Suprapubic skin (tissue), 4 donors: ENCODE measurements at places on chromosomes 13 and 19.

GRCh38 chr19:40493778-40494177 is 27.0 kb downstream of the SPTBN4 start:
- no peak for DNase-seq

DNA sequence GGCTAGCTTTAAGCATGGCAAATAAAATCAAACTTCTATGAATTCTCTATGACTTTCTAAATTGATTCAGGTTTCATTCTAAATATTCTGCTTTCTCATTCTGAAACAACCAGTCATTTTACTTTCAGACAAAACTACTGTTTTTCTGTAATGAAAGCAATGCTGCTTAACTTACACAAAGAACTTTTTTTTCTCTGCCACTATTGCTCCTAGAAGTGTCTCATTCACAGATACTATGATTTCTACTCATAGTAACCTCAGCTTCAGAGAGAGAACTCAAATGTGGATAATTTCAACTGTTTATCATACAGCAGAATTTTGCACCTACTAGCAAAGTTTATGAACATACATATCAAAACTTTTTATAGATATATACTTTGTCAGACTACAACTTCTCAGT is 724.6 kb downstream of the SLITRK5 start:
- DNase-seq, result no peak

- DNase-seq, result no peak
Measured at GRCh38 chr19:9528757-9529336, 9.6 kb downstream of the ZNF426 start.

DNA sequence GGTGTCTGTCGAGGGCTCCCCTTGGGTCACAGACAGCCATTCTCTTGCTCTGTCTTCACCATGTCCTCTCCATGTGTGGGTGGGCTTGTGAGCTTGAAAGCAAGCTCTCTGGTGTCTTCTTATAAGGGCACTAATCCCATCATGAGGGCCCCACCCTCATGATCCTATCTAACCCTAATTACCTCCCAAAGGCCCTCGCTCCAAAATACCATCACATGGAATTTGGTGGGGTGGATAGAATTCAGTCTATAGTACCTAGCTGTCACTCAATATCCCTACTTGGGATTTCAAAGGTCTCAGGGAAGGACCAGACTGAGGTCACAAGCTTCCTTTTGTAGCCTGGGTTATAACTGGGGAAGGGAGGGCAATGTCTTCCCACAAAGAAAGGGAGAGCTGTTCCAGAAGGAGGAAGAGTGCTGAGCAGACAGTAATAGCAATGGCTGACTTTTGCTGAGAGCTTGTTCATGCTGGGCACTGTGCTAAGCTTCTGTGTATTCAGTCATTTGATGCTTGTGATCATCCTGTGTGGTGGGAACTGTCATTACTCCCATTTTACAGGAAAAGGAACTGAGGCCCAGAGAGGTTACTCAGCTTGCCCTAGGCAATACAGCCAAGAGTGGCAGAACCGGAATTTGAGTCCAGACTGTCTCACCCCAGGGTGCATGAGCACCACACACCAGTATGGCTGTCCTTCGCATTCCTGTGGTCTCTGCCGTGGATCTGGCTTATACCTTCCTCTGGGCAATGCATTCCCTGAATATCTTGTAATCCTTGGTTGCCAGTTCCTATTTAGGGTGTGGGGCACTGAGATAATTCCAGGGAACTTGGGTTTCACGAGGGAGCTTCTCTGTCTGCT is 8.2 kb downstream of the FXYD5 start:
- DNase-seq, result peak; percentile 24

- DNase-seq, result no peak
Measured at GRCh38 chr19:43774103-43774939, 6.5 kb downstream of the KCNN4 start.

- DNase-seq, result no peak
Measured at GRCh38 chr19:5588441-5588840, 20.7 kb upstream of the TINCR start.

- peak; percentile 96 for DNase-seq
Measured at GRCh38 chr19:3047496-3048189, 14.7 kb downstream of the TLE5 start.

DNA sequence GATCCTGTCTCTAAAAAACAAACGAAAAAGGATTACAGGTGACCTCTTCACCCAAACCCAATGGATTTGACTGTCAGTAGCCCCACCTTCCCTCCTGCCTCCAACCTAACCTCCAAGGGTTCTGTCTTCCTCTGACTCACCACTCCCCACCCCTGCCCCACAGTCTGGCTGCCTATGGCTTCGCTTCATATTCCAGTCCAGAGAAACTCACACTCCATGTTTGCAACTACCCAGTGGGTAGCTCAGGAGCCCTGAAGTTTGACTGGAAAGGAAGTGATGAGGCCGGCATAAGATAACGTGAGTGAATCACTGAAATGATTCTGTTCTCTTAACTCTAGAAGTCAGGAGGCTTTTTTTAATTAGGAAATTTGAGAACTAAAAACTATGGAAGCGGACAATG is 303.9 kb downstream of the FOXO1 start:
- DNase-seq, result no peak

DNA sequence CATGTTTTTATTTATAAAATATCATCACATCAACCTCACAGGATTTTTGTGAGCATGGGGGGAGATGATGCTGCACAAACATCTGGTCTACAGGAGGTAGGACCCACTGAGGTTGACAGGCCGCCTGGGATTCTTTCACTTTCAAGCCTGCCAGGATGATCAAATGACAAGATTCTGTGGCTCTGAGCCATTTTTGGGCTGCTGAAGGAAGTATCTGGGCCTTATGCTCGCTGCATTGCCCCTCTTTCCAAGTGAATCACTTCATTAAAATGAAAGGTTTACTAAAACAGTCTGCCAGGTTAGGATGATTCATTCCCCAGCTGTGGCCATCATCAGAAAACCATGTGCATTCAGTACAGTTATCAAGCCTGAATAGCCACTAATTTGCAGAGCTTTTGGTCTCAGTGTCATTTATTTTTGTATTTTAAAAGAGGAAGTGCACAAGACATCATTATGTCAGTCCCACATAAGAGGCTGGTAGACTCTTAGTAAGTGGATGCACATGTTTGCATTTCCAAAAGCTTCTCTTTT is 34.4 kb downstream of the STARD13 start:
- no peak for DNase-seq

DNA sequence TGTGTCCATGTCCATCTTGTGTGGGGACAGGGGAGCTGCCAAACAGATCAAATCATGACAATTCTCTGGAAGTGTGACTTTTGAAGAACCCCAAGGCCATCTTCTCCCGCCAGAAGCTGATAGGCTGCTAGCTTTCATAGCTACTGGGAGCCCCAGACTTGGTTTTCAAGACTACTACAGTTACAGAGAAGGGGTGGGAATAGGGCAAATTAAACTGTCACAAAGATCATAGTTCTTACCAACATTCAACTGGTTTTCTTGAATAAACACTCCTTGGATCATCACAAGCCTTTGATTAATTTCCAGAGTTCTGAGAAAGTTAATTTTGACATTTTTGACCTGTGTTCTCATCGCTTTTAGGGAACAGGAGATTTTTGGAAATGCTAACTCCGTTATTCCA is 67.8 kb upstream of the FARP1 start:
- DNase-seq, result no peak

GRCh38 chr13:28355822-28356371 is 139.0 kb downstream of the FLT1 start:
- DNase-seq, result no peak

DNA sequence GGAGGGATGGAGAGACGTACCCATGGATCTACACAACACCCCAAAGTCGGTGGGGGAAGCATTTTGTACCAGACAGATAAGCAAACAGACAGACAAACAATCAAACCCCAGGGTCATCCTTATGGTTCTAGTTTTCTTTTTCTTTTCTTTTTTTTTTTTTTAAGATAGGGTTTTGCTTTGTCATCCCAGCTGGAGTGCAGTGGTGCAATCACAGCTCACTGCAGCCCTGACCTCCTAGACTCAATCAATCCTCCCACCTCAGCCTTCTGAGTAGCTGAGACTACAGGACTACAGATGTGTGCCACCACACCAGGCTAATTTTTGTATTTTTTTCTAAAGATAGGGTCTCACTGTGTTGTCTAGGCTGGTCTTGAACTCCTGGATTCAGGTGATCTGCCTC is 17.9 kb upstream of the FBL start:
- DNase-seq, result no peak

- DNase-seq, result peak; percentile 79
Measured at GRCh38 chr13:114115191-114115671, 17.2 kb downstream of the RASA3 start.

DNA sequence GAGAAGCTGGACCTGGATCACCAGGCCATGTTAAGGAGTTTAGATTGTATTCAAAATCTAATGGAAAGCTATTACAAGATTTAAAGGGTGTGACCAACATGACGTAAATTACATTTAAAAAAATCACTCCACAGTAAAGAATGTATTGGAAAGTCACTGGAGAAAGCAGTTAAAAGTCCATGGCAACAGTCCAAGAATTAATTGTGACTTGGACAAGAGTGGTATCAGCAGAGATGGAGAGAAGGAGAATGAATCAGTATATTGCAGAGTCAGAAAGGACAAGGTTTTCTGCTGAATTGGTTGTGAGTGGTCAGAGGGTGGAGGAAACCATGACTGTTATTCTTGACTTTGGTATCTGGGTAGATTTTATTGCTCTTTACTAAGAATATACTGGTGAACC is 535.1 kb upstream of the SLITRK1 start:
- no peak for DNase-seq

DNA sequence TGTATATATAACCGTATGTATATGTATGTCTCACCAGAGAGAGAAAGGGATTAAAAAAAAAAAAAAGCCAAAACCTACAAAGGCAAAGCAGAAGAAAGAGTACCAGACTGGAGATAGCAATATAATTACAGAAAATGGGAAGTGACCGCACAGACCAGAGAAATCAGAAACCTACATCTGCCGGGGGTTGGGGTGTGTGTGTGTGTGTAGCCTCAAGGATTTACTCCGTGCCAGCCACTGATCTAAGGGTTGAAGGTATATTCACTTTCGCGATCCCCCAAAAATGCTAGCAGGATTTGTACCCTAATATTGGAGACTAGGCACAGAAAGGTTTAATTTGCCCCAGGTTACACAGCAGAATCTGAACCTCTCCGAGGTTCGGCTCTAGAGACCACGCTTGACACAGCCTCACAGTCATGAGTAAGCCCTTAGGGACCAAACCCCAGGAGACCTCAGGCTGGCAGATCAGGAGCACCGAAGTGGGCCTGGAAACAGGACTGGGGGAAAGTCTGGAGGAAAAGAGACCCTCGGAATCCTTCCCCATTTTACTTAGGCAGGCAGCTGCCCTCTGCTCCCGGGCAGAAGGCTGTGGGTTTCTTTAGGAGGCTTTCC is 14.8 kb downstream of the ARL11 start:
- no peak for DNase-seq

DNA sequence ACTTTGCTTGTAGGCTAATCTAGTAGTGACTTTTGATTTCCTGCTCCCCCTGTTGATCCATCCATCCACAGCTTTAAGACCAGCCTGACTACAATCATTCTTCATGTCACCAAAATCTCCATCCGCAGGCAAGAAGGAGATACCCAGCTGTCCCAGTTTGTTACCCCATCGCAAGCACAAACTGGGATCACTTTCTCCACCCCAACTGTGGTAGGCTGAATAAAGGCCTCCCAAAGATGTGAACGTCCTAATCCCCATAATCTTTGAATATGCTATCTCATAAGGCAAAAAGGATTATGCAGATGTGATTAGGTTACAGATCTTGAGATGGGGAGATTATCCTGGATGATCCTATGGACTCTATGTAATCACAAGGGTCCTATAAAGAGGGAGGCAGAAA is 202.0 kb downstream of the ENOX1 start:
- no peak for DNase-seq

- DNase-seq, result no peak
Measured at GRCh38 chr19:56835401-56835800, 5.1 kb downstream of the PEG3 start.

GRCh38 chr13:79637133-79637763 is 156.3 kb downstream of the NDFIP2 start:
- DNase-seq, result no peak

- no peak for DNase-seq
Measured at GRCh38 chr19:2841855-2842574, 740 bp downstream of the ZNF555 start.

GRCh38 chr13:111262715-111263114 is 57.7 kb upstream of the TEX29 start:
- no peak for DNase-seq

DNA sequence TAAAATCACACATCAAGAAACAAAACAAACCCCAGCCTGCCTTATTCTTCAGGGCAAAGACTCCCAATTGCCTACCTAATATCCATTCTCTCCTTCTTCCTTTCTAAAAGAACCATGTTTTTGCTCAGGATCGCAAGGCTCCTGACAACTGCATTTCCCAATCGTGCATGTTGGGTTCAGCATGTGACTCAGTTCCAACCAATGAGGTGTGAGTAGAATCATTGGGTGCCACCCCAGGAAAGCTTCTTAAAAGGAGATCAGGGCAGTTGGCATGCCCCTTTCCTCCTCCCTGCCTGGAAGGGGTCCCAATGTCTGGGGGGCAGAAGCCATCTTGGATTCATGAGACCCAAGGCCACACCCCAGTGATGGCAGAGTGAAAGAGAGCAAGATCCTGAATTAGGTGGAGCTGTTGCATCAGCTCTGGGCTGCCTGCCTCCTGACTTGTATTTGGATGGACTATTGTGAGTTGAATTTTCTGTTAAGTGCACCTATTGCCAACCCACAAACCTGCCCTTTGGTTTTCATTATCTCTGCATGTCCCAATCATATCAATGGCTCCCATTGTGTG is 26.0 kb upstream of the UBAC2 start:
- DNase-seq, result no peak

DNA sequence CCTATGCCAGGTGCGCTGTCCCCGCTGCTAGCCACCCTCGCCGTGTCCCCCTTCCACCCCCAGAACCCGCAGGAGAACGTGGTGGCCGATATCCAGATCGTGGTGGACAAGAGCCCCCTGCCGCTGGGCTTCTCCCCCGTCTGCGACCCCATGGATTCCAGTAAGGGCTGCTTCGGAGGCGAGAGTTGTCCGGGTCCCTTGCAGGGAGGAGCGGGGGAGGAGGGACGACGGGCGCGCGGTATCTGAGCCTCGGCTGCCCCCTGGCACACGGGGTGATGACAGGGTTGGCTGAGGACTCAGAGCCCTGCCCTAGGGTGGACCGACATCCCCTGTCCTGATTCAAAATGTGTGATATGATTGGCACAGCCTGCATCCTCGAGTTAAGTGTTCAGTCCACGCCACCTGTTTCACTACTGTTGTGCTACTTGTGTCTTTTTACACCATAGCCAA is 653 bp downstream of the MVB12A start:
- DNase-seq, result no peak
